ENCODE measurements at places on chromosomes 6 and 20. TPM values are rescaled to one million over a fixed set of nuclear protein-coding genes. Genes with fewer than 3 reads are reported as not detected.

DNA sequence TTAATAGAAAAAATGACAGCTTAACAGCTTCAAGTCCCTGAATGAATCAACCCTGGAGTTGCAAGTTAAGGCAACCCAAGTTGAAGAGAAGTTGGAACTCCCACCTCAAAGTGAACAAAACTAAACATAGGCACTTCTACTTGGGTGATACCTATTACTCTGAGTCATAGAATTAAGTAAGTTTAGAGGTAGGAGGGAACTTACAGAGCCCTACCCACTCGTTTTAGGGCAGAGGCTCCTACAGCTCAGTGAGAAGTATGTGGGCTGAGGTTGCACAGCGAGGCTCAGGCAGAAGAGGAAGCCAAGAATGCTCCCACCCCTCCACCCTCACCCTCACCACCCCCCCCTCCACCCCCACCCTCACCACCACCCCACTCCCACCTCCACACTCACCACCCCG is 42.2 kb downstream of the NFATC2 start:
- peak; percentile 43 for DNase-seq
- peaks cover 12% of the 10 kb centered on the region for H3K36me3 ChIP-seq

- no peak overlapping the region for H3K4me3 ChIP-seq
- no peaks in the 10 kb centered on the region for H3K4me1 ChIP-seq
Observed at GRCh38 chr6:80541886-80542285, 435.4 kb downstream of the BCKDHB start.

DNA sequence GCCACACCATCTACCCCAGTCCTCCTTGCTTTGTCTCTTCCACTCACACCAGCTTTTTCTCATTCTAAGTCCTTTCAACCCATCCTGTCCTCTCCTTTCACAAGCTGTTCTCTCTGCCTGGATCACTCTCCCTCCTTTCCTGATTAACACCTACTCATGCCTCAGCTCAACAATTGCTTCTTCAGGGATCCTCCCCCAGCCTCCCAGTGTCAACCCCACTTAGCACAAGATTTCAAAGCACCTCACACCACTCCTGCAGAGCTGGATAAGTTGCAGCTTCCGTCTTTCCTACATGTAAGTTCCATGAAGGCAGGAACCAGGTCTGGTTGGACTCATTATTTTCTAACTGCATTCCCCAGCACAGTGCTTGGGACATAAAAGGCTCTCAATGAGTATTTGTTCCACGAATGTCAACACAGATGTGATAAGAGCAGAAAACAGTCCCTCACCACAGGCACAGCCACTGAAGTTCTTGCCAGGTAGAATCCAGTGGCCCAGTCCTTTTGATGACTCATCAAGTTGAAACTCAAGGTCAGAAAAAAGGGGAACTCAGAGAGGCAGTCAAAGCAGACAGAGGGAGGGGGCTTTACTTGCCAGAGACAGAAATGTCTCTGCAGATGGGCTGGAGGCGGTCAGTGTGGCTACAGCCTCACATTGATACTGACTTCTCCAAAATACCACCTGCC is 193.4 kb upstream of the PRDM1 start:
- DNase-seq, result no peak
- H3K27me3 ChIP-seq, result peaks cover 1% of the 10 kb centered on the region
- no peaks in the 10 kb centered on the region for H3K36me3 ChIP-seq
- no peak overlapping the region for H3K4me3 ChIP-seq
- peaks cover 6% of the 10 kb centered on the region for H3K4me1 ChIP-seq

DNA sequence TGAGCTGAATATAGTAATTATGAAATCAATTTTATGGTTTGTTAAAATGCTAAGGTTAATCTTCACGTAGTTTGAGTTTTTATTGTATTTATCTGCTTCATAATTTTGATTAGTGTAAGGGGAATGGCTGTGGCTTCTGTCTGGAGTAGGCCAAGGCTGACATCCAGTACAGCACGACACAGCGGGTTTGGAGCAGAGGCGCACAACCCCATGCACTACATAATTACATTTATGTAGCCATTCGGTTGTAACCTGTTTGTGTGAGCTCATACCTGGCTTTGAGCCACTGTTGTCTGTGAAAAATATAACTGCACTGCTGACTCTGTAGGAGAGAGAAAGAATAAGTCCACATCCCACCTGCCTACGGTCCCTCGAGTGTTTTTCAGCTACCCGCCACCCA is 615.5 kb downstream of the EYS start:
- no peak overlapping the region for H3K4me3 ChIP-seq
- no peaks in the 10 kb centered on the region for H3K27me3 ChIP-seq
- no peak for DNase-seq
- H3K27ac ChIP-seq, result no peak overlapping the region

DNA sequence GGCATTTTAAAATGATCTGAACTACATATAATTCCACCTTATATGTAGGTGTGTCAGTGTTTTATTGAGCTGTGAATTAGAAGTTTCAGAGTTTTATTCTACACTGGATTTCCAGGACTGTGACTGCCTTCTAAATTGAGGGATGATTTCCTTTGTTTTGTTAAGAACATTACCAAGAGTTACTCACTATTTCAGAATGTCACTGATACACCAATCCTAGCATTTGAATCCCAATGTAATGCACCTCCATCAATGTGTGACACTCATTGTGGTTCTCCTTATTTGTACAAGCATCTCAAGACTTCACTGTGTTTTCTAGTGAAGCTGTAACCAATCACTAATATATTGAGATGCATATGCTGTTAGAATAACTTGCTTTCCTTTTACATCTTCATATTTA is 86.8 kb downstream of the PLCB1 start:
- no peak overlapping the region for H3K4me3 ChIP-seq
- no peak overlapping the region for H3K27ac ChIP-seq
- peaks cover 7% of the 10 kb centered on the region for H3K36me3 ChIP-seq

GRCh38 chr20:31716818-31717477 is 5.7 kb downstream of the BCL2L1 start:
- peak overlapping the region; percentile 91 for H3K27ac ChIP-seq
- no peak for DNase-seq
- no peaks in the 10 kb centered on the region for H3K27me3 ChIP-seq

- no peak overlapping the region for H3K27ac ChIP-seq
- H3K4me1 ChIP-seq, result no peaks in the 10 kb centered on the region
- H3K4me3 ChIP-seq, result no peak overlapping the region
- peaks cover 8% of the 10 kb centered on the region for H3K27me3 ChIP-seq
- no peak for DNase-seq
Observed at GRCh38 chr6:46963626-46964025, 41.9 kb upstream of the ADGRF5 start.

GRCh38 chr6:150492507-150492906 is 107.2 kb upstream of the PLEKHG1 start:
- H3K4me1 ChIP-seq, result peaks cover 3% of the 10 kb centered on the region
- no peak for DNase-seq
- peaks cover 3% of the 10 kb centered on the region for H3K27me3 ChIP-seq
- no peak overlapping the region for H3K4me3 ChIP-seq
- no peaks in the 10 kb centered on the region for H3K36me3 ChIP-seq

GRCh38 chr20:3010985-3011723 is 32.3 kb upstream of the GNRH2 start:
- H3K27ac ChIP-seq, result no peak overlapping the region
- H3K36me3 ChIP-seq, result peaks cover 56% of the 10 kb centered on the region
- no peaks in the 10 kb centered on the region for H3K4me1 ChIP-seq
- H3K4me3 ChIP-seq, result no peak overlapping the region
- H3K27me3 ChIP-seq, result no peaks in the 10 kb centered on the region

Gene CALHM6
- 1.2 TPM for total RNA-seq

Gene CHRNA4
- total RNA-seq, result not detected

Gene BFSP1
- total RNA-seq, result not detected
